Small intestine (tissue), 16 donors: ENCODE measurements at places on chromosomes 12 and 14.

GRCh38 chr14:106459971-106460730 lies 933.8 kb downstream of the TMEM121 start:
- H3K36me3 ChIP-seq: no peaks in the 10 kb centered on the region
- no peaks in the 10 kb centered on the region for H3K4me1 ChIP-seq
- DNase-seq: peak; percentile 33

- H3K4me1 ChIP-seq: no peaks in the 10 kb centered on the region
- DNase-seq: no peak
- no peak overlapping the region for H3K27ac ChIP-seq
- H3K4me3 ChIP-seq: no peak overlapping the region
These were observed 17.5 kb upstream of the GPATCH2L start for GRCh38 chr14:76134231-76134630.

DNA sequence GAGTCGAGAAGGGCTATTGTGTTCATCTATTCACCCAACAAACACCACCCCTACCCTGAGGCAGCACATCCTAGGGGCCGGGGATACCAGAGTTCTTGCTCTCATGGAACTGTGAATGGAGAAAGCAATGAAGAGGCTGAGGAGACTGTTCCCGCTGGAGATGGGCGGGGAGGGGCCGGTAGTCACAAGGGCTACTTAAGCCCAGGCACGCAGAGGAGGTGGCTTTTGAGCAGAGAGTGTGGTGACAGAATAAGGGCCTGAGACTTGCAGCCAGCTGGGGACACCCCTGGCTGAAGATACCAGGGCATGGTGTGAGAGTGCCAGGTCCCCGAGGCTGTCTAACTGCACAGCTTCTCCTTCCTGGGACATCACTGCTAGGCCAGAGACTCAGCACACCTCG lies 114.1 kb upstream of the EVL start:
- H3K36me3 ChIP-seq: no peaks in the 10 kb centered on the region
- H3K27ac ChIP-seq: no peak overlapping the region
- no peak overlapping the region for H3K4me3 ChIP-seq
- peaks cover 14% of the 10 kb centered on the region for H3K4me1 ChIP-seq
- no peak for DNase-seq

GRCh38 chr14:66503532-66503931 lies 4.4 kb upstream of the GPHN start:
- H3K4me1 ChIP-seq: no peaks in the 10 kb centered on the region
- H3K4me3 ChIP-seq: no peak overlapping the region
- no peaks in the 10 kb centered on the region for H3K27me3 ChIP-seq
- no peak for DNase-seq
- no peak overlapping the region for H3K27ac ChIP-seq
- no peaks in the 10 kb centered on the region for H3K36me3 ChIP-seq

DNA sequence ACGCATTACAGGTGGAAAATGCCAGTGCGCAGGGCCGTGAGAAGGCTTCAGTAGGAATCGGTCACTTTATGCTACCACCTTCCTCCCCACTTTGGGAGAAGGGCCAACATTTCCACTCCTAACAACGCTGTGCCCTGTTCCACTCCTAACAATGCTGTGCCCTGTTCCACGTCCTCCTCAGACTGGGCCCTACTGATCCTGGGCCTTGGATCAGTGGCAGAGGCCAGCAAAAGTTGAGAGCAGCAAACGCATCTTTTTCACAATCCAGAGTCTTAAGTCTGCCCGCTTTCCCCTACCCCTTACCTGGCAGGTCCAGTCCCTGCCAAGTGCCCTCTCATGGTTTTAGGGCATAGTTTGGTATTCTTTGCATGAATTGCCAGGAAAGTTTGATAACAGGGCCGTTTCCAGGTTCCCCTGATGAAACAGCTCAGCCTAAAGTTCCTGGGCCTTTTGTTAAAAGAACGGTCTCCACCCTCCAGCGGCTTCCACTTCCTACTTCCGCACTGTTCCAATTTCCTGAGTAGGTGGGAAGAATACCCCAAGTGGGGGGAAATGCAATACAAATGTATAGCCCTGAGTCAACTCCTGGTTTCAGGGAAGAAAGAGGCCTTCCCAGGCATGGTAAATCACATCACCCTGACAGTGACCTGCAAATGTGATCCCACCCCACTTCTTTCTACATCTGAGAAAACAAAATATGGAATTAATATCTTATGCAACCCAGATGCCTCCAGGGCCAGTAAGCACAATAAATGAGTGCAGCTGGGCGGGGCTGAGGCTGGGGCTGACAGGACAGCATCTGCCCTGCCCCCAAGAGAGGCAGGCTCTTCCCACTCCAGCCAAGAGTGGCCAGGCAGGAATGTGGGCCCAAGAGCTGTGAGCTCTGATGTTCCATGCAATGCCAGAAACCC lies 15.0 kb downstream of the KCTD10 start:
- peaks cover 47% of the 10 kb centered on the region for H3K36me3 ChIP-seq
- H3K4me1 ChIP-seq: peaks cover 19% of the 10 kb centered on the region
- peak overlapping the region; percentile 83 for H3K27ac ChIP-seq
- no peak overlapping the region for H3K4me3 ChIP-seq
